ENCODE measurements at places on chromosomes 5 and 9.
A peak's percentile ranks its signal among the peaks of the same experiment; 100 is the strongest.

- DNase-seq, result no peak
Observed at GRCh38 chr5:121899346-121899745, 47.7 kb downstream of the FTMT start.

GRCh38 chr5:170482511-170482910 is 21.3 kb upstream of the KCNIP1 start:
- DNase-seq, result no peak

- no peak for DNase-seq
Observed at GRCh38 chr5:14506140-14506538, 75.5 kb upstream of the OTULINL start.

- DNase-seq, result no peak
Observed at GRCh38 chr5:168851902-168852321, 272.7 kb upstream of the PANK3 start.

DNA sequence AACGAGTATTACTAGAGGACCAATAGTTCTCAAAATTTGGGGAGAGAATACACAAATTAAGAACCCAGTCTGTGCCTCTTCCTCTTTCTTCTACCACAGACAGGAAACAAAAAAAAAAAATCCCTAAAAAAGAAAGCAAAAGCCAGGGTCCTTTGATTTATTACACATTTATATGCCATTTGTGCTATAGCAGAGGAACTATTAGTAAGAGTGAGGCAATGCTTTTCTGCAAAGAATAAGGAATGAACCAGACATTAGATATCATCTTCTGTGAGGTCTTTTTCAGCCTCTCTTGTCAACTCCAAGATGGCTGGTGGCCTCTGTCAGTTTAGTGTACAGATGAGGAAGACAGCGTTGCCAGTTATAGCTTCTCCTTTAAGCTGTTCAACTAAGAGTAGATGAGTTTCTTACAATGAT is 127.6 kb downstream of the RFX3 start:
- DNase-seq, result no peak

GRCh38 chr5:52915176-52915875 is 73.8 kb upstream of the ITGA2 start:
- peak; percentile 80 for DNase-seq

DNA sequence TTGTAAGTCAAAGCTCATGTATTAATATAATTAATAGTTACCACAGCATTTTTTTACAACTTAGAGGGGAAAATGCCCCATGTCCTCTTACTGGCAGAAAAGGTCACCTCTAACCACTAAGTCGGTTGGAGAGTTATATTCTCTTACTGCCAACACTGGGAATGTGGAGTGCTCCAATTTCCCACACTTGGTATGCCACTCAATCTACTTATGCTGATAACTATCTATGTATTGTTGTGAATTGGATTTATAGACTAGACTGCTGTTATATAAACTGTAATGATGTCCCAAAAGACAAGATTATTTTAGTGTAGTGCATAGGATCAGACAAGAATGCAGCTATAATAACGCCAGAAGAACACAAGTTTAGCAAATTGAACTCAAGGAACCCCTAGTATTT is 2385.2 kb upstream of the C9orf72 start:
- DNase-seq, result no peak

GRCh38 chr5:112646139-112646936 is 91.3 kb upstream of the APC start:
- no peak for DNase-seq

- peak; percentile 71 for DNase-seq
Observed at GRCh38 chr9:561427-561826, 280.1 kb upstream of the DMRT1 start.

DNA sequence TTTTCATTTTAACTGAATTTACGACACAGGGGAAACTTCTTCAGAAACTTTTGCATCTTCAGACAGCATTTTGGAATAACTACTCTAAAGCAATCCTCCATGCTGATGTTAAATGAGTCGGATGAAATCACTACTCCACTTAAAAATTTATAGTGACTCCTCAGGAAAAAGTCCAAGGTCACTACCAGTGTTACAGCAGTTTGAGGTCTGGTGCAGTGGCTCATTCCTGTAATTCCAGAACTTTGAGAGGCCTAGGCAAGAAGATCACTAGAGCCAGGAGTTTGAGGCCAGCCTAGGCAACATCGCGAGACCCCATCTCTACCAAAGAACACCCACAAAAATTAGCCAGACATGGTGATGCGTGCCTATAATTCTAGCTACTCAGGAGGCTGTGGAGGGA is 5.9 kb upstream of the GAS1 start:
- DNase-seq, result no peak

DNA sequence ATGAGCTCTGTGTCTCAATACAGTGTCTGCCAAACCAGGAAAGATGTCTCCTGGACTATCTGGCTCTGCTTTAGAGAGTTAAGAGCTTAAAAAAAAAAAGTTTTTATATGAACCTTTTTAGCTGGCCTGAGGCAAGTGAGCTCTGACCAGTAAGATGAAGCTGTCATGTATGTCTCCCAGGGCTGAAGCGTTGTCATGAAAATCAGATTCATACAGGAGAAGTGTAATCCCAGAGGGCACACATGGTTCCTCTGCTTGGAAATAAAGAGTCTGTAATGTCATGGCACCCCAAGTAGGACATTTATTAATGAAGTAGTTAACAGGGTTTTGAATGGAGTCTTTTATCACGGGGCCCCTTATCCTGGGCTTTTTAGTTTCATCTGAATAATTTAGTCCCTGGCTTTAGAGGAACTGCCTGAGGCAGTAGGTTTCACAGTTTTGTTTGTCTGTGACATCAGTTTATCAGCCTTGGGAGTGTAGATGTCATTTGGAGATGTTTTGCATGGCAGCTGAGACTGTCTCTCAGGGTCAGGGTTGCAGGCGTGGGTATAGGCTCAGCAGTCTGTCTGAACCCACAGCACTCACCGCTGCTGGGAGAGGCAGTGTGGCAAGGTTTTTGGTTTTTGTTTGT is 223.3 kb downstream of the DIRAS2 start:
- DNase-seq, result no peak
